ENCODE measurements at places on chromosomes 5 and 9.

- DNase-seq: no peak
Measured at GRCh38 chr5:6755519-6755918, 42.3 kb downstream of the TENT4A start.

DNA sequence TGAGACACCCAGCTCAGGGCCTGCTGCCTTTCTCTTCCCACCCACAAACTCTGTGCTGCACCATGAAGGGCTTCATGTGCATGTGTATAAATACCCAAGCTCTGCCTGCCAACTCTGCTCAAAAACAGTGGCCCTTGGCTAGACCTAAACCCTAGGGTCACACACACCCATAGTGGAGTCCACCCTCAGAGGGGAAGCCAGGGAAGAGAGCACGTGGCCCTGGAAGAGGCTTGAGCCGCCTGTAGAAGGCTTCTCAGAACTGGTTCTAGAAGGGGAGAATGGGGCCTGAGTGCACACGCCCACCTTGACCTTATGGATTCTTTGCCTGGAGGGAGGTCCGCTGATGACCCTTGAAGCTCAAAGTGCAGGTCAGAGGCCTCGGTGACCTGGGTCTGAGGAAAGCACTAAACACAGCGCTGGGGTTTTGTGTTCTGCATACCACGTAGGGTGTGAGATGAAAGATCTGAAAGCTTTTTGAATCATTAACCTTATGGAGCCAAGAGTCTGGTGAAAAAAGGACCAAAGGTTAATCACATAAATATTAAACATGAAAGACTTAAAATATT is 60.6 kb downstream of the CYFIP2 start:
- DNase-seq: no peak

GRCh38 chr9:100669968-100670367 is 92.1 kb downstream of the CAVIN4 start:
- DNase-seq: peak; percentile 75

DNA sequence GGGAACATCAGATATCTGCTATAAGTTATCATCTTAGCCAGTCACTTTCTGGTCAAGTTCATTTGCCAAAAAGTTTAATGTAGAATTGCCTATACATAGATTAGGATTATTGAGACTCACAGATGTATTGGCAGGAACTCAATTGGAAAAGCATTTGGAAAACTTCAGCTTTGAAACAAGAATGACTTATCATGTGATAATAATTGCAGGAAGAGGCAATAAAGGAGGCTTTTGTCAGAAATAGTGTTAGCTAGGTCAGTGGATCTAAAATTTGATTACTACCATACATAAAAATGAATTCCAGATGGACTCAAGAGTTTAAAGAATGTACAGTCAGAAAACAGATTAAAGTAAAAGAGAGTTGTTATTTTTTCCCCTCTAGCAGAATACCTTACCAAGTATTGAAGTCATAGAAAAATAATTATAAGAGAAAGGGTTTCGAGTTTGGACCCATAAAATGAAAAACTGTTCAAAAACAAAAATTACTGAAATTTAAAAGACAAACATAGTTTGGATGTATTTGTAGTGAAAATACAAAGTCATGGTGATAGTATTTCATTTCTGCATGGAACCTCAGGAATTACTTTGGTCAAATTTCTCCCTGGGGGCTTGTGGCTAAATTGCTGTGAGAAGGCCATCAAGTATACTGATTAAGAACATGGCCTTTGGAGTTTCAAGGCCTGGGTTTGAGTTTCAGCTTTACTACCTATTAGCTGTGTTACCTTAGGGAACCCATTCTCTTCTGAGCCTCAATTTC is 159.9 kb downstream of the TMEM38B start:
- DNase-seq: no peak

GRCh38 chr9:100890321-100890720 is 138.2 kb upstream of the PLPPR1 start:
- no peak for DNase-seq

GRCh38 chr5:97575322-97575721 is 392.3 kb upstream of the RIOK2 start:
- no peak for DNase-seq

DNA sequence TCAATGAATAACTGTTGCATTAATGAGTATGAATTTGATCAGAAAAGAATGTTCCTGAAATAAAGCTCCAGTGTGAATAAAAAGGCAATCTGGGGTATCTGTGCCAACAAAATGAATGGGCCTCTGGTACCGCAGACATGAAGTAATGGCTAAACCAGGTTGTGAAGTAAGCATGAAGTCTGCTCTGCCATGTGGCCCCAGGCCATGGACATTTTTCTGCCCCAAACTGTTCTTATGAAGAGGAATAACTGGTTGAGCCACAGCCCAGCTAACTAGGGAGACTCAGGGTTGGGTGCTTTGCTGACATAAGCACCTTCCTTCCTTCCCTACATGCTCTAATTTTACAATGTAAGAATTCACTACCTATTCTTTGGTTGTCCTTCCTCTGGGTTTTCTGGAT is 147.4 kb upstream of the LRRTM2 start:
- DNase-seq: no peak

Data from GM23338 (cell line).